ENCODE measurements at places on chromosomes 6 and 20. TPM values are rescaled to one million over a fixed set of nuclear protein-coding genes. Genes with fewer than 3 reads are reported as not detected.

- no peak for DNase-seq
- no peaks in the 10 kb centered on the region for H3K36me3 ChIP-seq
- peaks cover 17% of the 10 kb centered on the region for H3K4me1 ChIP-seq
- H3K27me3 ChIP-seq: no peaks in the 10 kb centered on the region
- no peak overlapping the region for H3K4me3 ChIP-seq
- H3K27ac ChIP-seq: no peak overlapping the region
Measured at GRCh38 chr6:11142296-11143027, 30.9 kb upstream of the ERVFRD-1 start.

GRCh38 chr6:125906158-125906998 is 50.2 kb upstream of the HINT3 start:
- H3K27me3 ChIP-seq: no peaks in the 10 kb centered on the region
- H3K4me3 ChIP-seq: no peak overlapping the region
- peaks cover 35% of the 10 kb centered on the region for H3K36me3 ChIP-seq
- peak; percentile 72 for DNase-seq
- peaks cover 41% of the 10 kb centered on the region for H3K4me1 ChIP-seq
- no peak overlapping the region for H3K27ac ChIP-seq

DNA sequence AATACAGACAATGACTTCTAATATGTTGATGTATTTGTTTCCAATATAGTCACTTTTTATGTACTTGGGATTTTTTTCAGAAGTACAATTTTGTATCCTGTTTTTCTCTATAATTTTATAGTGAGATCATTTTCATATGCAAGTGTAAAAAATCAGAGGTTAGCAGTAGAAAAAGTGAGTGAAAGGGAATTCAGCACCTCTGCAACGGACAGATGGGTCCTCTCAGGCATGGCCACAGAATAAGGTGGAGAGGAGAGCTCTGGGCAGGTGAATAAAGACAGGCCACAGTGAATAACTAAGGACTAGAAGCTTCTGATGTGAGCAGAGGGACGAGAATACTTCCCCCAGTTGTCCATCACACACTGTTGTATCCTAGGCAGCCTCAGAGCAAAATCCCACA is 210.1 kb upstream of the CNR1 start:
- H3K27me3 ChIP-seq: peaks cover 10% of the 10 kb centered on the region
- no peak overlapping the region for H3K27ac ChIP-seq
- no peak for DNase-seq
- H3K4me1 ChIP-seq: no peaks in the 10 kb centered on the region

GRCh38 chr20:56352345-56353055 is 6.3 kb upstream of the FAM210B start:
- H3K4me3 ChIP-seq: no peak overlapping the region
- H3K4me1 ChIP-seq: no peaks in the 10 kb centered on the region

GRCh38 chr20:25987073-25987927 is 290.6 kb upstream of the ZNF337 start:
- no peaks in the 10 kb centered on the region for H3K36me3 ChIP-seq
- no peak overlapping the region for H3K27ac ChIP-seq
- peaks cover 10% of the 10 kb centered on the region for H3K27me3 ChIP-seq
- peak; percentile 73 for DNase-seq
- H3K4me1 ChIP-seq: peaks cover 12% of the 10 kb centered on the region

DNA sequence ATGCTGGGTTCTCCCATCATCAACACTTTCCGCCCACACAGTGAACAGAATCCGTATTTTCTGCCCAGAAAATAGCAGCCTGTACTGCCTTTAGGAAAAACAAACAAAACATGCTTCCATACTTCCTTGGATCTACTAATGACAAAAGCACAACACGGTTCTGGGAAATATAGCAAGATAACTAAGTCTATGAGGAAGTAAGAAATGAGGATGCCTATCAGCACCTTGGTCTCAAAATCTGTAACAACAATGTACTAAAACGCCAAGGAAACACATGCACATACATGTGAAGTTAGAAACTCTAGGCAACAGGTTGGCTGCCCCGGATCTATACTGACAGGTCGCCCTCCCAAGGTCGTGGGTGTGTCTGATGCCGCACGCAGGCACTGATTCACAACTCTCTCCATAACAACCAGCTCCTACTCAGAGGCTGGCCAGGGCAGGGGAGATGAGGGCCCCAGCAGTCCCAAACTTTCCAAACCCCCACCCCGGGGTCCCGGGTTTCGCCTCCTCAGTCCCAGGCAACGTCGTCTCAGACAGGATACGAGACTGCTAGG is 710 bp downstream of the BTBD9 start:
- peak; percentile 81 for DNase-seq
- H3K36me3 ChIP-seq: no peaks in the 10 kb centered on the region
- H3K27me3 ChIP-seq: no peaks in the 10 kb centered on the region

GRCh38 chr6:124869416-124869815 is 92.8 kb upstream of the RNF217 start:
- no peaks in the 10 kb centered on the region for H3K36me3 ChIP-seq
- no peak for DNase-seq
- H3K4me3 ChIP-seq: no peak overlapping the region
- H3K27ac ChIP-seq: no peak overlapping the region
- peaks cover 2% of the 10 kb centered on the region for H3K27me3 ChIP-seq

DNA sequence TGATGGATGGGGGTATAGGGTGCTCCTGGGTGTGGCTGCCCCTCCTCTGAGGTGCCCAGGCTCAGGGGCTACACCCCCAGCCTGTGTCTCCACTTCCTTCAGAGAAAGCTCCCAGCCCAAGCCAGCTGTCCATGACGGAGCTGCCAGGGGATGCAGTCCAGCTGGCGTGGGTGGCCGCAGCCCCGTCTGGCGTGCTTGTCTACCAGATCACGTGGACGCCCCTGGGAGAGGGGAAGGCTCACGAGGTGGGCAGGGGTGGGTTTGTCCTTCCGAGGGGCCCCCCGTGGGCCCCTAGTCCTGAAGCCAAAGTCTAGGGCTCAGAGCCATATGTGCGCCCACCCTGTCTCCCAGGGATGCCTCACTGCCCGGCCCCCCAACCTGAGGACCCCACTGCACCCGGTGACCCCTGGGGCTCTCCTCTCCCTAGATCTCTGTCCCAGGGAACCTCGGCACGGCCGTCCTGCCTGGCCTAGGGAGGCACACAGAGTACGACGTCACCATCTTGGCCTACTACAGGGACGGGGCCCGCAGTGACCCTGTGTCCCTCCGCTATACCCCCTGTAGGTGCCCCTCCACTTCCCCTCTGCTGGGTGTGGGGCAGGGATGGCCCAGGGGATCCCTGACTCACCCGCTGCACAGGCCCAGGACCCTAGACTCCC is 19.8 kb downstream of the COL20A1 start:
- no peak overlapping the region for H3K27ac ChIP-seq
- H3K4me3 ChIP-seq: no peak overlapping the region
- H3K36me3 ChIP-seq: no peaks in the 10 kb centered on the region
- H3K4me1 ChIP-seq: no peaks in the 10 kb centered on the region
- no peak for DNase-seq

- H3K36me3 ChIP-seq: no peaks in the 10 kb centered on the region
- H3K27ac ChIP-seq: no peak overlapping the region
- H3K27me3 ChIP-seq: no peaks in the 10 kb centered on the region
- no peak overlapping the region for H3K4me3 ChIP-seq
- no peak for DNase-seq
Measured at GRCh38 chr20:51687108-51687507, 81.1 kb downstream of the ATP9A start.

- peak overlapping the region; percentile 99 for H3K27ac ChIP-seq
- H3K36me3 ChIP-seq: peaks cover 69% of the 10 kb centered on the region
- DNase-seq: peak; percentile 87
- H3K4me3 ChIP-seq: peak overlapping the region; percentile 93
- no peaks in the 10 kb centered on the region for H3K27me3 ChIP-seq
Measured at GRCh38 chr6:90078513-90079289, 184.4 kb downstream of the GJA10 start.

DNA sequence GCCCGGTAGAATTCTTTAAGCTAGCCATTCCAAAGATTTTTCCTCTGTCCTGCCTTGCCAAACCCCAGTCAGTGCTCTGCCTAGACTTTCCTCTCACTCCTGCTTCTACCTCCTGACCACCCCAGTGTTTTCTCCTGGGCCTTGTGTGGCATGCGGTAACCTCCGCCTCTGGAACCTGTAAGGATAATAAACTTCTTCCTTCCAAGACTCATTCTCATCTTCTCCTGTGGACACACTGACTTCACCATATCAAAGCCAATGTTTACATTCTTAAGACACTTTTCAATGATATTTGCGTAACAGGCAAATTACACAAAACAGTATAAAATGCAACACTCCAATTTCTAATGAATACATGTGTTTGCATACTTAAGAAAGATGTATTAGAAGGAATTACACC is 354.6 kb downstream of the RNF144B start:
- no peaks in the 10 kb centered on the region for H3K4me1 ChIP-seq
- no peak overlapping the region for H3K27ac ChIP-seq
- no peaks in the 10 kb centered on the region for H3K27me3 ChIP-seq
- H3K4me3 ChIP-seq: no peak overlapping the region
- no peaks in the 10 kb centered on the region for H3K36me3 ChIP-seq

Gene CCN5
- total RNA-seq: not detected

Gene CAGE1
- 0.07 TPM for total RNA-seq

Gene RIPOR3
- not detected for total RNA-seq
